ENCODE measurements at places on chromosomes 2 and 18. TPM values are rescaled to one million over a fixed set of nuclear protein-coding genes. Genes with fewer than 3 reads are reported as not detected.

- DNase-seq: no peak
These were observed 393.9 kb downstream of the LRRTM1 start for GRCh38 chr2:79910643-79911042.

- no peak for DNase-seq
These were observed 449.0 kb upstream of the MMADHC start for GRCh38 chr2:150036622-150037021.

The ARHGAP15 gene
- polyA plus RNA-seq: 35.3 TPM

- peak; percentile 88 for DNase-seq
These were observed 90.2 kb downstream of the FAM161A start for GRCh38 chr2:61763605-61764034.

GRCh38 chr2:55111570-55112228 is 61.4 kb upstream of the RTN4 start:
- DNase-seq: no peak

Data from left lung (tissue), 14 donors.